H7 (cell line): ENCODE measurements at places on chromosomes 1 and 21. TPM values are rescaled to one million over a fixed set of nuclear protein-coding genes. Genes with fewer than 3 reads are reported as not detected.
A peak's percentile ranks its signal among the peaks of the same experiment; 100 is the strongest.

USF1 gene
- total RNA-seq, result 169 and 176 TPM in 2 replicates

TMIGD3 gene
- total RNA-seq, result 0.17 TPM in 1 of 2 replicates, not detected in the other

ETV3L gene
- 0.74 and 1.1 TPM in 2 replicates for total RNA-seq

TEX38 gene
- not detected in 2 replicates for total RNA-seq

FCRLB gene
- 0.55 and 0.74 TPM in 2 replicates for total RNA-seq

ADORA1 gene
- total RNA-seq, result 3.5 and 5.7 TPM in 2 replicates

CD1E gene
- not detected in 2 replicates for total RNA-seq

LGR6 gene
- 0.24 and 0.41 TPM in 2 replicates for total RNA-seq

CD53 gene
- 0.14 and 0.26 TPM in 2 replicates for total RNA-seq

ARHGEF16 gene
- 34.7 and 45.8 TPM in 2 replicates for total RNA-seq

HPDL gene
- 87.5 and 134 TPM in 2 replicates for total RNA-seq

DNA sequence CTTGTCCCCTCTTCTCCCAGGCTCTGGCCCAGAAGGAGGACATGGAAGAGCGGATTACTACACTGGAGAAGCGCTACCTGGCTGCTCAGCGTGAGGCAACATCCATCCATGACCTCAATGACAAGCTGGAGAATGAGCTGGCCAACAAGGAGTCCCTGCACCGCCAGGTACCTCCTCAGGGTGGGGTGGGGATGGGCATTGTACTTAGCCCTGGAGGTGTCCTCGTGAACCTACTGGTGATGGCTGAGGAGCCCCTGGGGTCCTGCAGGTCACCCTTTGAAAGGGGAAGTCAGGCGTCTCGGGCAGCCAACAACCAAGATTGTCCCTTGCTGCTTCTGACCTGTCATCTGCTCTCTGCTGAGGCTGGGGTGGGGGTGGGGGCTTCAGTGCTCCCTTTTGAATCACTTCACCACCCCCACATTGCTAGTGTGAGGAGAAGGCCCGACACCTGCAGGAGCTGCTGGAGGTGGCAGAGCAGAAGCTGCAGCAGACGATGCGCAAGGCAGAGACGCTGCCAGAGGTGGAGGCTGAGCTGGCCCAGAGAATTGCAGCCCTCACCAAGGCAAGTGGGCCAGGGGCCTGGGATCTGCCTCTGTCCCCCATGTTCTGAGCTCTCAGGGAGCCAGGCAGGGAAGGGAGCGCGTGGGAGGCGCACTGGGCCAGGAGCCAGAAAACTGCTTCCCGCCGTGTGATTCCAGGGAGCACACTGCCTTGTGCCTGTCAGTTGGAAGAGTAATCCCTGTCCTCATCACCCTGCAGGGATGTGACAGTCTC, 19.7 kb downstream of the PPFIA4 start:
- no peak for DNase-seq

- no peak for DNase-seq
Observed at GRCh38 chr1:232316864-232317263, 313.1 kb downstream of the SIPA1L2 start.

DNA sequence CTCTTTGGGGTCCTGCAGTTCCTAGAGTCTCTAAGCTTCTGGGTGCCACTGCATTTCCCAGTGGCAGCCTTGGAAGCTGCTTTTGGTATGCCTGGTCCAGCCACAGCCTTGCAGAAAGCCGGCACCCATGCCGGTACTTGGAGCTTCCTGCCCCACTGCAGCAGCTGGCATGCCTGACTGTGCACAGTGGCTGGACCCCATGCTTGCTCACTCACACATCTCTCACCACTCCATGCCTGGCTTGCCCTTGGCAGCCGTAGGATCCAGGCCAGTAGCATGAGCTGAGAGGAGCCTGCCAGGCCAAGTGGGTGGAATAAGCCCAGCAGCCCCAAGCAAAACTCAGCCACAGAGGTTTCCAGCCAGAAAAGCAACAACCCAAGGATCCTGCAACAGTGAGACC, 20.3 kb upstream of the FNBP1L start:
- DNase-seq, result no peak

DNA sequence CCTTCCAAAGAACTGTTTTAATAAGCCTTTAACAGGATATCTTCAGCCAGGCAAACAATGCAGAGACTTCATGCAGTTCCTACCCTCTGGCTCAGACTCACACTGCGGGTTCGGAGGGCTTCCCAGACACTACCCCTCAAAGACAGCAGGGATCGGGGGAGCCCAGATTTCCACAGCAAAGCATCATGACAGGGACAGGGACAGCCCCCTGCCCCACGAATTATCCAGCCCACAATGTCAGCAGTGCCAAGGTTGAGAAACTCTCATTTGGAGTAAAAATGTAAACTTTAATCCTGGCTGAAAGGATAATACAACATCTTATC, 20.1 kb downstream of the NPHP4 start:
- no peak for DNase-seq

DNA sequence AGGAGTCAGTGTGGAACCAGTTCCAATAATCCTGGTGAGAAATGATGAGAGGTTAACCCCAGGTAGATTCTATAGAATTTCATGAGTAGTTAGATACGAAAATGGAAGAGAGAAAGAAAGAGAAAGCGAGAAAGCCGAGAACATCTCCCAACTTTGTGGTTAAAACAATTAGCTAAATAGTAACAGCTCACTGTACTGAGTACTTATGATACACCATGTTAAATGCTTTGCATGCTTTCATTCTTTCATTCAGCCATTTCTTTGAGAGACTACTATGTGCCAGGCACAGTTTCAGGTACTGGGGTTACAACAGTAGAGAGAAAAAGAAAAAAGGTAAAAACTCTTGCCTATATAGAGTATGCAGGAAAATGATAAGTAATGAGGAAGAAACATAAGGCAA, 109.7 kb upstream of the SYT6 start:
- DNase-seq, result no peak

- DNase-seq, result no peak
Observed at GRCh38 chr1:66525086-66525485, 8.9 kb upstream of the SGIP1 start.

DNA sequence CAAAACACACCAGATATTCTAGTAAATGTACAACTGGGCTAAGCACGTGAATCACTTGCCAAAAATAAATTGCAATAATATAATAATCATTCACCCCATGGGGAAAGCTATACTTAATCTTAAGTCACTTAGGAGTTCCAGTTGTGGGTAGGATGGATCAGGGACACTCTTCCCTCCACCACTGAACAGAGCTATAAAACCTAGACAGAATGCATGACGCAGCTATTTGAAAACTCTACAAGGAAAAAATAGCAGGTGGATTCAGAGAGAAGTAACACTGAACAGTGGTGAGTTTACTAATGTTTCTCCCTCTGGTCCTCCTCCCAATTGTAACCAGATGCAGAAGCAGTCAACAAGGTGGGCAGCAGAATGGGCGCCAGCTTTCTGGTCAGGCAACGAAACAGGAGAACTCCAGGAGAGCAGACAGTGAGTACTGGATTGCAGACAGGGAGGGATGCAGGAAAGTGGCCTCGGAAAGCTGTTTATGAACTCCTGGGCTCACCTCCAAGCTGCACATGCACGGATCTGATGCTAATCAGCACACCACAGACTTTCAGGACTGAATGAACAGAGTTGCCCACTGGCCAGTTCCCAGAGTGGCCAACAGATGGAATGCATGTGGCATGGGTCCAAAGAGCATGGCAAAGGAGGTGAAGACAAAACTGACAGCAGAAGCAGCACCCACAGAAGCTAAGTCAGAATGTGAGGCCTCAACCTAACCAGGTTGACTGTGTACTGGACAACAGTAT, 41.4 kb downstream of the TARBP1 start:
- no peak for DNase-seq

DNA sequence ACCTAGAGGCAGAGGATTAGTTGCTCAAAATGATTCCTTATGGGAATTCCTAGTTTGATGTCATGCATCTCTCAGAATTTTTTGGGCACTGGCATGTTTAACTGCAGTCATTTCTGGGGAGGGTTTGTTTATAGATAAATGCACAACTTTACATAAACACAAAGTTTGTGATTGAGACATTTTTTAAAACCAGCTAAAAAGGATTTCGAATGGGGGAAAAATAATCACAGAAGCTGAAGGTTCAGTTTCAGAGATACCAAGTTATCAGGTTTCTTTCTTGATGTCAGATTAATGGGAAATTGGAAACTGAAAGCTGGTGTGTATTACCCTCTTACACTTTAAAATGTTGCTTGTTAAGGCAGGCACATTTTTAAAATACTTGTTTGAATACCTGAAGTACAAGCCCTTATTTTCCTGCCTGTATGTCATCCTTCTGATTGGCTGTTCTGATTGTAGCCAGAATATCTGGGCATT, 72.1 kb downstream of the DISP1 start:
- DNase-seq, result no peak

DNA sequence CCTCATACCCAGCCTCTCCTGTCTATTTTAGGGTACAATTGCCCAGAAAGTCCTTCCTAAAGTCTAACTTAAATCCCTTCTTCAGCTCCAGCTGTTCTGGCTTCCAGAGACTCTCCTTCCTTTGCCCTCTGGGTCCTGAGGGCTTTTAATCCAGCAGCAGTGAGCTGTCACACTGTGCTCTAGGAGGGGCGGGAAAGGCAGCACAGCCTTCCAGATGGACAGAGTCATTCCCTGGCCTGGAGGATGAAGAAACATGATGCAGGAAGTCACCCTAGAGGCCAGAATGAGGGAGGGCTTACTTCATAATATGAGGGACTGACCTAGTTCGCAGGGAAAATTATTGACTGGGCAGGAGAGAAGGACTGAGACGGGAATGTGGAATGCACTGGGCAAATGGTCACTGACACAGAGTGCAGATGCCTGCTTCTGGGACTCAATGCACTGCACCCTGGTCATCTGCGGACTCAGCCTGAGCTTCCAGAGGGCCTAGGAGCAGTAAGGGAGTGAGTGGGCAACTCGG, 1.3 kb downstream of the SH2D2A start:
- DNase-seq, result peak; percentile 40

DNA sequence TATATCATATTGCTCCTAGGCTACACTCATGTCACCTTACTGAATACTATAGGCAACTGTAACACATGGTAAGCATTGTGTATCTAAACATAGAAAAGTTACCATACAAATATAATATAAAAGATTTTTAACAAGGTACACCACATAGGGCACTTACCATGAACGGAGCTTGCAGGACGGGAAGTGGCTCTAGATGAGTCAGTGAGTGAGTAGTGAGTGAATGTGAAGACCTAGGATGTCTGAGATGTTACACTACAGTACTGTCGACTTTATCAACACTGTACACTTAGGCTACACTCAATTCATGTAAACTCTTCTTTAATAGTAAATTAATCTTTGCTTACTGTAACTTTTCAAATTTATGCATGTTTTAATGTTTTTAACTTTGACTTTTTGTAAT, 81.0 kb upstream of the PLD5 start:
- DNase-seq, result no peak

GRCh38 chr21:42624095-42624790, 29.2 kb upstream of the PDE9A start:
- no peak for DNase-seq

DNA sequence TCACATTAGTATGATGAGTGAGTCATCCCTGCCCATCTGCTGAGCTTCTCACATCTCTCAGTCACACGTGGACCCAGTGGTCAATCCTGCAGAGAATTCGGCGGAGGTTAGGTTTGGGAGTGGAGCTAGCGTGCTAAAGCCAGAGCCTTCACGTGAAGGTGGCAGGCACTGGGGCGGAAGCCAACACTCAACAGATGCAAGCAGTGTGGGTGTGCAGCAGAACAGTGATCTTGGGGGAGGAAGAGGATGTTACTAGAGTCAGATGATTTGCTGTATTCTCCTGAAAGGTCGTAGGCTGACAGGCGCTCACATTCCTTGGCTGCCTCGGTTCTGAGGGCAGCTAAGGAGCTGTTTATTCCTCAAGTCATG, 6.7 kb downstream of the C1orf115 start:
- no peak for DNase-seq

DNA sequence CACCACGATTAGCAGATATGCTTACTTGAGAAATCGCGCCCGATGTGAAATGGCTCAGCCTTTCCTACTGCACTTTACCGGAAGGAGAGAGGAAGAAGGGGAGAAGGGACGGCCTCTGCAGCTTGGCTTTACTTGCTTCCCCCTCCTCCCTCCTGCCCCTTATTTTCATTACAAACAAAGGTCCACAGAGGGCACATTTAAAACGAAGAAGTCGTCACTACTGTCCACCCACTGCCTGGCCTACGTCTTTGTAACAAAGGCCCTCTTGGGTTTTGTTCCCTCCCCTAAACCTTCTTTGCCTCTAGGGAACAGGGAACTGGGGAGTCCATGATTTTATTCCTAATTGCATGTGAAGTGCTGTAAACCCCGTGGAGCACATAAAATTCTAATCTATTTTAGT, 308.5 kb downstream of the LMX1A start:
- no peak for DNase-seq

DNA sequence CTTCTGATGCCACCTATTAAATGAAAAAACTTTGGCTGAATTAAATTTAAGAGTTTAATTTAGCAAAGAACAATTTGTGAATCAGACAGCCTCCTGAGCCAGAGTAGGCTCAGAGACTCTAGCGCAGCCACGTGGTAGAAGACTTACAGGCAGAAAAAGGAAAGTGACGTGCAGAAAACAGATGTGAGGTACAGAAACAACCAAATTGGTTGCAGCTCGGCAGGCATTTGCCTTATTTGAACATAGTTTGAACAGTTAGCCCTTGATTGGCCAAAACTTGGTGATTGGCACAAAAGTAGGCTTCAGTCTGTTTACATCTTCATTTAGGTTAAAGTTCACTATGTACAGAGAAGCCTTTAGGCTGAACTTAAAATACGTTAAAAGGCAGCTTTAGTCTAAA, 22.9 kb downstream of the TCP10L start:
- DNase-seq, result no peak

- DNase-seq, result peak; percentile 10
Observed at GRCh38 chr1:94463765-94464330, 45.7 kb downstream of the ABCD3 start.

DNA sequence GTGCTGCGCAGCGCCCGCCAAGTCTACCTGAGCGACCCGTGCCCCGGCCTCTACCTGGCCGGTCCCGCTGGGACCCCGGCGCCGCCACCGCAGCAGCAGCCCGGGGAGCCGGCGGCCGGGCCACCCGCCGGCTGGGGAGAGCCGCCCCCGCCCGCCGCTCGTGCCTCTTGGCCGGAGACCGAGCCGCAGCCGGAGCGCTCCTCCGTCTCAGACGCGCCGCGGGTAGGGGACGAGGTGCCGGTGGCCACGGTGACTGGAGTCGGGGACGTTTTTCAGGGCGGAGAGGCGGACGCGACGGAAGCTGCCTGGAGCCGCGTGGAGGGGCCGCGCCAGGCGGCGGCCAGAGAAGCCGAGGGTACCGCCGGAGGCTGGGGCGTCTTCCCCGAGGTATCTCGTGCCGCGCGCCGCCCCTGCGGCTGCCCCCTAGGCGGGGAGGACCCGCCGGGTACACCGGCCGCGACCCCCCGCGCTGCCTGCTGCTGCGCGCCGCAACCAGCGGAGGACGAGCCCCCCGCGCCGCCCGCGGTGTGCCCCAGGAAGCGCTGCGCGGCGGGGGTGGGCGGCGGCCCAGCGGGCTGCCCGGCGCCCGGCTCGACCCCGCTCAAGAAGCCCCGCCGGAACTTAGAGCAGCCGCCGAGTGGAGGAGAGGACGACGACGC, 646 bp downstream of the IER5 start:
- DNase-seq, result peak; percentile 65
